ENCODE measurements at places on chromosomes 7 and 10. TPM values are rescaled to one million over a fixed set of nuclear protein-coding genes. Genes with fewer than 3 reads are reported as not detected.

The ANKRD61 gene
- total RNA-seq = 0.20 TPM

The GOLGA7B gene
- total RNA-seq = not detected

The PLEKHS1 gene
- total RNA-seq = not detected

The PRXL2A gene
- total RNA-seq = 119 TPM

The TLX1 gene
- total RNA-seq = not detected

The KLF14 gene
- total RNA-seq = 0.07 TPM

The SGCE gene
- 17.4 TPM for total RNA-seq

The CPA5 gene
- not detected for total RNA-seq

The RTKN2 gene
- total RNA-seq = not detected

The CISD1 gene
- 182 TPM for total RNA-seq

The SEM1 gene
- 59.9 TPM for total RNA-seq

The NCAPG2 gene
- 5.0 TPM for total RNA-seq

The IFIT1B gene
- not detected for total RNA-seq

GRCh38 chr7:112495810-112496462 lies 15.1 kb downstream of the LSMEM1 start:
- no peak for DNase-seq

- no peak for DNase-seq
Observed at GRCh38 chr10:125827133-125827532, 3.8 kb downstream of the BCCIP start.

DNA sequence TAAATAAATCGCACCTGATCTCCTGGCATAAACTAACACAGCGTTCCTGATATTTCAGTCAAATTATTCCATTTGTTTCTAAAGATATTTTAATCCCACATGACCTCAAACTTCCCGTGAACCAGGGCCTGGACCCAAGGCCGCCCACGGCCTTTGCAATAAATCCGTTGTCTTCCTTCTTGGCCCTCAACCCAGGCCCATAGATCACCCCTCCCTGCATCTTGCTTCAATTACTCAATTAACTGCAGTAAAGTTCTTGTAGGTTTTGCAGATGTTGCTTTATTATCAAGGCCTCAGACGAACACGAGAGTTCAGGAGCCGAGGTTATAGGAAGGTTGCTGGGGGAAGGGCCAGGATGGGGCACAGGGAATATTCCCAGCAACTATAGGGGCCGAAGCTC lies 249.4 kb downstream of the RAB11FIP2 start:
- no peak for DNase-seq

DNA sequence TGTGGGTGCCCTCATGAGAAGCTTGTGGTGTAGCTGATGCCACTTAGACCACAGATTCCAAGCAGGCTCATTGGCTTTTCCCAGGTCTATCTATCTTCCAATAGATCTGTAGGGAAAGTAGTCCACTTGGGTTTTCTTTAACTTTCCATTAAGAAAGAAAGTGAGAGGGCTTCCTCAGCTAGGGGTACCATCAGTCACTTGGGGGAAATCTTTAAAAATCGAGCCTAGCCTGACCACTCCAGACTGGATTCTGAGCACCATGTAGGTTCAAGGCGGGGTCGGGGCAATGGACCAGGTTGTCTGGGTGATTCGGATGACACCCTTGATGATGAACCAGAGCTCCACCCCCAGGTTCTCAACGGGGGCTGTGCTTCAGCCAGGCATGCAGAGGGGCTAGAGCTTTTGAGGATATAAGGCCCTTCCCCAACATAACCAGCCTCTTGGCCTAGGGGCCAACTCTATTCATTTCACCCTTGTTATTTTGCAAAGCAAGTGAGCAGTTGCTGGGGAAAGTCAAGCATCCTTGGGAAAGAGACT lies 27.0 kb downstream of the ITPRIP start:
- DNase-seq = no peak

DNA sequence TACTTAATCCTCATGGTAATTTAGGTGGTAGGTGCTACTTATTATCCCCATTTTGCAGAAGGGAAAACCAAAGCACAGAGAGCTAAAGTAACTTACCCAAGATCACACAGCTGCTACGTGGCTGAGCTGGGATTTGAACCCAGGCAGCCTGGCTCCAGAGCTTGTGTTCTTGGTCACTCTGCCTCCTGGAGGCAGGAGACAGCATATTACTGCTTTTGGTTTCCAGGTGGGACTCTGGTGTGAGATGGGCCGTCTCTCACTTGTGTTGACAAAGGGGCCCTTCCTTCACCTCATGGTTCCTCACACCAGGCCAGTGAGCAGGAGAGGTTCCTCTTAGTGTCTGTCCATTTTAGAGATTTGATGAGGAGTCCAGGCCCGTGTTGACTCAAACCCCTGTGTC lies 79.8 kb upstream of the PPIF start:
- no peak for DNase-seq

DNA sequence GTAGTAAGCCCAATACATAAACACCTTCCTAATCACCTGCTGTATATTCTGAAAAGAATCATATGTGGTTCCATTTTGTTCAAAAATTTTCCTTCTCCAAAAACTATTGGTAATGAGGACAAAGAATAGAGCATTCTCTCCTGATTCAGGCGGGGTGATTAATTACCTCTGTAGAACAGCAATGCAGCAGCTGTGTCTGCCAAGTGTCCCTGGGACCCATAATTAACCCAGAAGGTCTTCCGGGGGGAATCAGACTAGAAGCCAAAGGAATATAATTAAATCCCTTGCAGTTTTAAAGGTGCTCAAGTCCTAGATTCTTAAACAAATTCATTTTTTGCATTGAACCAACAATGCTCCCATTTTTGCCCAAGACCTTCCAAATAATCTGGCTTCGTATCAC lies 60.3 kb upstream of the ABLIM1 start:
- no peak for DNase-seq

DNA sequence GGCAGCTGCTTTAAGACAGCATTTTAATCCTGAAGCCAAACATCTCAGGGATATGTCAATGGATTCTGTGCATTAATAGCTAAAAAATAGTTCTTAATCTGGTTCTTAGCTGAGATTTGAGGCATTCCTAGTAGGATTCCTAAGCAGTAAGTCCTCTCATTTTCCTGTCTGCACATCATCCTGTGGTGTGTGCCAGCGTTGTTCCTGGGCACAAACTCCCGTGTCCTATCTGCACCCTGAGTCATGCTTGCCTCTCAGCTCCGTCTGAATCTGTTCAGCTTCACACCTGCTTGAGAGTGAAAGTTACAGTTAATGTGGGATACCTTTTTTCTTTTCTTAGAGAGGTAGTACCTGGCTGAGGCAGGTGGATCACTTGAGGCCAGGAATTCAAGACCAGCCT lies 19.5 kb downstream of the BAG3 start:
- no peak for DNase-seq

GRCh38 chr7:46157404-46157803 lies 236.3 kb upstream of the IGFBP3 start:
- DNase-seq = no peak

- no peak for DNase-seq
Observed at GRCh38 chr7:134737566-134738345, 41.7 kb upstream of the CALD1 start.

- no peak for DNase-seq
Observed at GRCh38 chr7:90536449-90536848, 59.7 kb upstream of the CDK14 start.

DNA sequence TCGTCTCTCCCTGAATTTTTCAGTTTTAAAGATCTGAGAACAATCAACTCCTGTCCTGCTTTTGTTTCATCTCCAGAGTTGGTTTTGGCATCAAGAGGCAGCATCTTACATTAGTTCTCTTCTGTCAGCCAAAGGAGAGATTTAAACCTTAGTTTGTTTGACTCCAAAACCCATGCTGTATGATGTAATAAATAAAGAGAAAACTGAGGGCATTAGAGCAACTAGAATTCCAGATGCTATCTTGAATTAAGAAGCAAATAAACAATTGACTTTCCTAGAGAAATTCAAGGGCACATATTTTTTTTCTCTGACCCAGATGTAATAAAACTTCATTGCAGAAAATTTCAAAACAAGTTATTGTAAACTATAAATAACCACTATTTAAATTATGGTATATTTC lies 54.4 kb downstream of the INHBA start:
- DNase-seq = no peak

GRCh38 chr7:142801601-142802295 lies 31.0 kb downstream of the PRSS2 start:
- DNase-seq = no peak

DNA sequence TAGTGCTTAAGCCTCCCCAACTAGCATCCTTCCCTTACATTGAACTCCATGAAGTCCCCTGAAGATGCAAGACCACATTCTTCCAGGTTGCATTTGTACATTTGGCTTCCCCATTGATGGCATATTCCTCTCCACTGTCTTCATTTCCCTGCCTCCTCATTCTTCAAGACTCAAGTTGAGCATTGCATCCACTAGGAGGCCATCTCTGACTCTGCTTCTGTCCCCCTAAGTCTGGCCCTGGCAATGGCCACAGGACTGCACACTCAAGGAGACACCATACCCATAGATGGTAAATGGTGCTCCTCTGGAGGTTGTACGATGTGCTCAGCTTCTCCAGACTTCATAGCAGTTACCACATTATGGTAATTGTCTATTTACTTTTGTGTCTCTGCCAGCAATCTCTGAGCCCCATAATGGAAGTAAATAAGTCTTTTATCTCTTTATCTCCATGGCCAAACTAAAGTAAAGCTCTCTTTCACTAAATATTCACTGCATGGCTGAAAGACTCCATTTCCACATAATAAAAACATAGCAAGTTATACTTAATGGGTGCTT lies 112.6 kb downstream of the PTPRZ1 start:
- no peak for DNase-seq

DNA sequence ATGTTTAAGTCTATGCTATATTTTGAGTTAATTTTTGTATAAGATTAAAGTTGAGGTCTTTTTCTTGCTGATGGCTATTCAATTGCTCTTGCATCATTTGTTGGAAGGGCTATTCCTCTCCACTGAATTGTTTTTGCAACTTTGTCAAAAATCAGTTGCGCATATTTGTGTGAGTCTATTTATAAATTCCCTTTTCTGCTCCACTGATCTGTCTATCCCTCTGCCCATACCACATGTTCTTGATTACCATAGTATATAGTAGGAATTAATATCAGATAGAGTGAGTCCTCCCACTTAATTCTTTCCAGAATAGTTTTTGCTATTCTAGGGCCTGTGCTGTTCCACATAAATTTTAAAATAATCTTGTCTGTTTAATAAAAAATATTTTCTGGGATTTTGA lies 152.4 kb upstream of the ADCY1 start:
- DNase-seq = no peak

DNA sequence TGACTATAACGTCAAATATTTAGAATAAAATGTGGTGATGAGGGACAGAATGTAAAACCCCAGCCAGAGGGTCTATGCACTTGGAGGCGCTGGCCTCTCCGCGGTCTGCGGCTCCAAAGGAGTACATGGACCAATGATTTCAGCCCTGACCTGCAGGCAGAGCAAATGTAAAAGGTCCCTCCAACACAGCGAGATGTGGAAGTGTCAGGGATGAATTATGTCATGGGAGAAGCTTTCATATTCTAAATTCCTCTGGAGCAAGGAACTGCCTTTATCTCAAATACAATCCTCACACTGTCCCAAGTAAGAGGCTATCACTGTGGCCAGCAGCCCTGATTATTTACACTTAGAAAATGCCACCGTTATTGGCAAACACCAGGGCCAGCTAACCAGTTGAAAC lies 139.4 kb downstream of the GFRA1 start:
- no peak for DNase-seq

GRCh38 chr10:89887830-89888229 lies 186.4 kb downstream of the KIF20B start:
- DNase-seq = no peak

DNA sequence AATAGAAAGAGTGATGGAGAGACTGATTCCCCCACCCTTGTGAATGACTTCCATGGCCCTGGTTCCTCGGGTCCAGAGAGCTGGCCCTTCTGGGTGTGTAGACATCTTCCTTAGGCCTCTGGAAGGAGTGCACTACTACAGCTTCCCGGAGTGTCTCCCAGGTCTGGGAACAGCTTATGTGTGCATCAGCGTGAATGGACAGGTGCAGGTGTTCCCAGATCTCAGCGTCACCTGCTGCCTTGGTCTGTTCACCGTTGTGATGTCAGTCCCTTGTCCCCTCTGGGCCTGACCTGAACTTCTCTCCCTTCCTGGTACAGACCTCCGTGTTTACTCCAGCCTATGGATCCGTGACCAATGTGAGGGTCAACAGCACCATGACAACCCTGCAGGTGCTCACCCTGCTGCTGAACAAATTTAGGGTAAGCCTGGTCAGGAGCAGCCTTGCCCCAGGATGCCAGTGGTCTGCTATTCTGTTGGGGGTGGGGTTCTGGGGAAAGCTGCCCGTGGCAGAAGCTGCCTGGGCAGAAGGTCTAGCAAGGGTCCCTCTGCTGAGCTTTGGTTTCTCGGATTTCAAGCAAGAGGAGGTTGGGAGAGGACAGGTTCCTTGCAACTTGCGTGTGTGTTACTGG lies 10.5 kb upstream of the DEPP1 start:
- DNase-seq = no peak

- no peak for DNase-seq
Observed at GRCh38 chr10:75246506-75246905, 10.7 kb upstream of the COMTD1 start.

GRCh38 chr7:104807671-104808070 lies 206.3 kb upstream of the KMT2E start:
- no peak for DNase-seq

DNA sequence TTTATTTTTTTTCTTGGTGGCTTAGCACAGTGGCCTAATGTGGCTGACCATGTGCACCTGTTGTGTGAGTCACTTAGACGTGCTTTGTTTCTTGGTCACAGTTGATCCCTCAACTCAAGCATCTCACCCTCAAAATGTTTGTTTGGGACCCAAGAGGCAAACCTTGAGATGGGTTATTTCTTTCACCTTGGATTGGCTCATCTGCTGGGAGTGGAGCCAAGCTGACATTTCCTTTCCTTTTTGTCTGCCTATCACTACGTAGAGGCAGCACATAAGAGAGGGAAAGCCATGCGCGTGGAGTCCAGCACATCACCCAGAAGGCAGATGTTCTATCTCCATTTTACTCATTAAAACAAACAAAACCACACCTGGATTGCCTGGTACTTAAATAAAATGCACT lies 6.4 kb upstream of the PRKCQ start:
- no peak for DNase-seq

DNA sequence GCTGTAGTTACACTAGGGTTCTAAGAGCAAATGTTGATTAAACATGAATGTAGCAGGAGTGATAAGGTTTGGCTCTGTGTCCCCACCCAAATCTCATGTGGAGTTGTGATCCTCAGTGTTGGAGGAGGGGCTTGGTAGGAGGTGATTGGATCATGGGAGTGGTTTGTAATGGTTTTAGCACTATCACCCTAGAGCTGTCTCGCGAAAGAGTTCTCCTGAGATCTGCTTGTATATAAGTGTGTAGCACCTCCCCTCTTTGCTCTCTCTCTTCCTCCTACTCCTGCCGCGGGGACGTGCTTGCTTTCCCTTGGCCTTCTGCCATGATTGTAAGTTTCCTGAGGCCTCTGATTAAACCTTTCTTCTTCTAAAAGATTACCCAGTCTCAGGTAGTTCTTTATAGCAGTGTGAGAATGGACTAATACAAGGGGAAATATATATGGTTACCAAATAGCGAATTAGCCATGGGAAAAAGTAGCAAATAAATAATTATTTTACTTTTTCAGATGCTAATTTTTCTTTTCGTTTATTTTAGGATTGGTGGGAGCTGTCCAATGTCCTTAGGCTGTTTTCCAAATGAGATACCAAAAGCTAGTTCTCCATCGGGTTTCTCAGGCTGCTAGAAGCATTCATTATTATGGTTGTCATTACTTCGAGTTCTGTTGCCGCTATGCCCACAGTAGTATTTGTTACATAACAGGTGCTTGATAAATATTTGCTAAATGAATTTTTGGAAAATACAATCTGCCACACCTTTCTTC lies 58.7 kb downstream of the PTEN start:
- no peak for DNase-seq

GRCh38 chr10:76114581-76115001 lies 683.2 kb downstream of the LRMDA start:
- DNase-seq = no peak

GRCh38 chr10:76874896-76875295 lies 762.7 kb downstream of the KCNMA1 start:
- DNase-seq = no peak
